Neural progenitor cell (in vitro differentiated cells): ENCODE measurements at places on chromosomes 6 and 20. TPM values are rescaled to one million over a fixed set of nuclear protein-coding genes. Genes with fewer than 3 reads are reported as not detected.

Gene KCNK16
- not detected in 2 replicates for total RNA-seq

- peak; percentile 26 for DNase-seq
- H3K27me3 ChIP-seq: peaks cover 100% of the 10 kb centered on the region
Measured at GRCh38 chr6:137492289-137493217, 1.6 kb downstream of the OLIG3 start.

DNA sequence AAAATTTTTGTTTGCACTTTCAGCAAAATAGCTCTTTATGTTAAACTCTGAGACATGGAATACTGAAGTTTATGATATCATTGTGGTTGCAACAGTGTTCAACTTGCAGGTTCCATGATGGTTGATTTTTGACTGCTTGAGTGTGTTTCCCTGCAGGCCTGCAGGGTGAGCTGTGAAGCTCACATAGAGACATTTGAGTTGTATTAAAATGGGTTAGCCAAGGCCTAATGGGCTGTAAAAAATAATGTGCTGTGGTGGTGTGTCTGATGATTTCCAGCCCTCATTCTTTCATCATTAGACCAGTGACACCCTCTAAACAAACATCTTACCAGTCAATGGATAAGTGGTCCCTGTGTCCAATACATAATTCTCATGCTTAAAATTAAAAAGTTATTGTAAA lies 321.4 kb downstream of the FARS2 start:
- no peaks in the 10 kb centered on the region for H3K4me1 ChIP-seq
- H3K27me3 ChIP-seq: no peaks in the 10 kb centered on the region
- DNase-seq: no peak
- no peaks in the 10 kb centered on the region for H3K36me3 ChIP-seq
- no peak overlapping the region for H3K27ac ChIP-seq
- H3K4me3 ChIP-seq: no peak overlapping the region

- H3K4me3 ChIP-seq: no peak overlapping the region
- no peaks in the 10 kb centered on the region for H3K27me3 ChIP-seq
- H3K36me3 ChIP-seq: no peaks in the 10 kb centered on the region
- no peak for DNase-seq
- no peaks in the 10 kb centered on the region for H3K4me1 ChIP-seq
Measured at GRCh38 chr20:43550456-43550855, 8.4 kb upstream of the SGK2 start.

DNA sequence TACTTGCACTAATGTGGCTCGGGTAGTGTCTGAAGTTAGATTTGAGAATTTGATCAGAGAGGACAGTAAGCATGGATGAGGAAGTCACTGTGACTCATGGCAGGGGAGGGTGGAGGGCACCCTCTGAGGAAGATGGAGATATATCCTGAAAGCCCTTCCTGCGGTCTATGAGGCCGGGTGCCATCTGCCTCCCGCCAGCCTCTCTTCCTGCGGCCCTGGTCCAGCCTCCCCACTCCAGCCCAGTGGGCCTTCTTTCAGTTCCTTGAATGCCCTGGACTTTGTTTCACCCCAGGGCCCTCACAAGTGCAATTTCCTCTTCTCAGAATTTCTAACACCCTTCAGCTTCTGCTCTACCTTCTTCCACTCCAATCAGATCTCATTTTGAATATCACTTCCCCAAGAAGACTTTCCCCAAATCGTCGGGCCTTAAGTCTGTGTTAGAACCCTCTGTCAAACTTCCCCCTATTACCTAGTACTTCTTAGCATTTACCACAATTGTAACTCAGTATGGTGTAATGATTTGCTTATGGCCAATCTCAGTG lies 20.2 kb upstream of the TNFAIP3 start:
- no peaks in the 10 kb centered on the region for H3K4me1 ChIP-seq
- H3K27me3 ChIP-seq: no peaks in the 10 kb centered on the region
- no peaks in the 10 kb centered on the region for H3K36me3 ChIP-seq
- no peak overlapping the region for H3K4me3 ChIP-seq
- no peak overlapping the region for H3K27ac ChIP-seq

- peaks cover 60% of the 10 kb centered on the region for H3K27me3 ChIP-seq
- H3K36me3 ChIP-seq: no peaks in the 10 kb centered on the region
- no peaks in the 10 kb centered on the region for H3K4me1 ChIP-seq
- DNase-seq: no peak
Measured at GRCh38 chr6:99745651-99746050, 139.0 kb downstream of the PRDM13 start.

DNA sequence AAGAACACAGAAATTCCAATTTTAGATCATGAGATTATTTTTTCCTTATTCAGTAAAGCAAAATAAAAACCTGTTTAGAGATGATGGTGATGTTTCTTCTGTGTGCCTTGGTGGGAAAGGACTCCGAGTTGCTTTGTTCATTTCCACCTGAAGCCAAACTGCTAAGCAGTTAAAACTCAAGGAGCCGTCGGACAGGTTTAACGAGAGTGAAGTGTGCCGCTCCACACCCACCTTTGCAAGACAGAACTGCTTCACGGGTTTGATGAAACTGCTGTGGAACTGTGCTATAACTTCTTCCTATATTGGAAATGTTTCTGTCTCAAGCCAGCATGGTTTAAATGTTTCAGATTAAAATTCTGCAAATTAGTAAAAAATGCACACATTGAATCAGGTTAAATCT lies 9.2 kb upstream of the DSP start:
- H3K27ac ChIP-seq: no peak overlapping the region
- H3K36me3 ChIP-seq: no peaks in the 10 kb centered on the region
- peaks cover 18% of the 10 kb centered on the region for H3K27me3 ChIP-seq
- H3K4me3 ChIP-seq: no peak overlapping the region
- no peak for DNase-seq
- peaks cover 12% of the 10 kb centered on the region for H3K4me1 ChIP-seq
